ENCODE measurements at places on chromosomes 3 and 15.

GRCh38 chr3:114498539-114499370, 204.9 kb downstream of the TIGIT start:
- DNase-seq, result no peak

DNA sequence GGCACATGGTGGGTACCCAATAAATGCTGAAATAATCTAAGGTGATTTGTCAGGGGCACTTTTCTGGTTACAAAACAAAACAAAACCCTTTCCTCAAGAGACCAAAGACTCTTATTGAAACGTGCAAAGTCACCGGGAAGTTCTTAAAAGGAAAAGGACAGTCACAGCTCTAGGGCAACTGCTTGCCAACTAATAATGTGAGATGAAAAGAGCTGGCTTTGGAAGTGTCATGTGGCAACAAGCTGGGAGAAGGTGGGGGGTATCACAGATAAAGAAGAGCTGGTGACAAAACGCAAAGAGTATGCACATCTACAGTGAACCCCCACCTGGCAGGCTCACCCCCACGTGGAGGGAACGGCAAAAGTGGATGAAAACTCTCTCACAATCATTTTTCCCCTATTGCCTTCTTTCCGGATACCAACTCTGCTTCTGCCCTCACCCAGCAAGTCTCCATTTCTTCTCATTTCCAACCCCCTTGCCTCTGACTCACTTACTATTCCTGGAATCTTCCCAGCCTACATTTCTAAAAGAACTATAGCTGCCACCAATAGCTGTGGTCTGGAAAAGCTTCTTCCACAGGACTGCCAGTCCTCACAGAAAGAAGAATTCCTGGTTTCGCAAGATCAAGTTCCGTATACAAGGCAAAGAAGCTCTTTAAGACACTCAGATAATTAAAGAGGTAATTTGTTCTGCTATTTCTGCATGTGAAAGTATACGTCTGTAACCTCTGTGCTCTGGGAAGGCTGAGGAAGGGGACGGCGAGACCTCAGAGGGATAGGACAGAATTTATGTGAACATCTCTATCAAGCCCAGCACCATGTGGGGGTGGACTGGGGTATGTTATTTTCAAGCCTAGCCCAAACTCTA, 21.8 kb upstream of the ANPEP start:
- DNase-seq, result peak; percentile 73

- peak; percentile 14 for DNase-seq
Measured at GRCh38 chr3:103218146-103218545, 783.3 kb downstream of the ZPLD1 start.

GRCh38 chr3:195760345-195761122, 39.8 kb downstream of the MUC20 start:
- DNase-seq, result no peak

DNA sequence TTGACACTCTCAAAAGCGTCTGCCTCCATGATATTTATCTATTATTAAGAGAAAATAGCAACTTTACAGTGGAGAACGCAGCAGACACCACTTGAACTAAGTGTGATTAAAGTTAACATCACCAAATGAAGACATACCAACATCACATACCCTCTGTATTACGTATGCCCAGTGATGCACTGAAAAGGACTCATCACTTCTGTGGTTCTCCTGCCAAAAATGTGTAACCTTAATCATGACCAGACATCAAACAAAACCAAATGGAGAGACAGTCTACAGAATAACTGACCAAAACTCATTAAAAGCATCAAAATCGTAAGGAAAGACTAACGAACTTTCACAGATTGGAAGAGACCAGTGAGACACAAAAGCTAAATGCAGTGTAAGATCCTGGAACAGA, 103.2 kb downstream of the PPP2R3A start:
- DNase-seq, result no peak

DNA sequence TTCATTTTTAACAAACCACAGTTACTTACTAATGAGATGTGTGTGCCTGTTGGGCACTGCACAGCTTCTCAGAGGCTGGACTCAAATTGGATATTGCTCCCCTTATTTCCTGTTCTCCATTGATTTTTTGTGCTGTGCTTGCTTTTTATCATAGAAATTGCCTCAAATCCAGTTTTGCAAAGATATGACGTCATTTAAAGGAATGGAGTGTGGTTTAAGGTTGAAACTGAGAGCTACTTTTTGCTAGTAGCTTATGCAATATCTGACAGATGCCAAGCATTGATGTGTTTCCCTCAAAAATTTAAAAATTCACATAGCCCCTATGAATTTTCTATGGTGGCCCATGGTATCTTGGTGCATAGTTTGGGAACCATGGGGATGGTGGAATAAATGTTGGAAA, 67.7 kb upstream of the ROPN1 start:
- no peak for DNase-seq

DNA sequence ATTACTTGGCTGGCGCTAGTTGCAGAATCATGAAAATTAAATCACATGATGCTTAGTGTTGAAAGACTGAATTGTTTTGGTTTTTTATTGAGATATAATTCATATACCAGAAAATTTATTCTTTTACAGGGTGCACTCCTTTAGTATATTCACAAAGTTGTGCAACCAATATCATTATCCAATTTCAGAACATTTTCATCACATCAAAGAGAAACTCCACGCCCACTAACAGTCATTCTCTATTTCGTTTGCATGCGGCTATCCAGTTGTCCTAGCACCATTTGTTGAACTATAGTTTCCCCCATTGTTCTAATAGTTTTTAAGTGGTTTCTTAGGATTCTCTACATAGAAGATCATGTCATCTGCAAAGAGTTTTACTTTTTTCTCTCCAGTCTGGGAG, 3.7 kb downstream of the EHD4 start:
- DNase-seq, result peak; percentile 84

DNA sequence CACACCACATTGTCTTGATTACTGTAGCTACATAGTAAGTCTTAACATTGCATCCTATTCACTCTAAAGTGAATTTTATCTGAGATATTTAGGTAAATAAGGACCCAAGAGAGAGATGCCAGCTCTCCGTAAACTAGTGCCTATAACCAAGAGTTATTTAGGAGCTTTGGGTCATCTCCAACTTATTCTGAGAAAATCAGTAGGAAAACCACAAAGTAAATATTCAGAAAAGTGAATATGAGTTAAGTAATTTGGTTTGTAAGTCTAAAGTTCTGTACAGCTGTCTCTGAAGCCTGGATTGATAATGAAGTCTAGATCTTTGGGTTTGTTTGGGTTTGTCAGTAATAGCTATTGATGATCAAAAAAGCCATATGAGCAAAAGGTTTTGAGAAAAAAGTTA, 120.0 kb downstream of the FNDC3B start:
- no peak for DNase-seq

- DNase-seq, result no peak
Measured at GRCh38 chr3:3355442-3355841, 176.0 kb upstream of the CRBN start.

- DNase-seq, result no peak
Measured at GRCh38 chr15:98120561-98120960, 160.1 kb downstream of the ARRDC4 start.

DNA sequence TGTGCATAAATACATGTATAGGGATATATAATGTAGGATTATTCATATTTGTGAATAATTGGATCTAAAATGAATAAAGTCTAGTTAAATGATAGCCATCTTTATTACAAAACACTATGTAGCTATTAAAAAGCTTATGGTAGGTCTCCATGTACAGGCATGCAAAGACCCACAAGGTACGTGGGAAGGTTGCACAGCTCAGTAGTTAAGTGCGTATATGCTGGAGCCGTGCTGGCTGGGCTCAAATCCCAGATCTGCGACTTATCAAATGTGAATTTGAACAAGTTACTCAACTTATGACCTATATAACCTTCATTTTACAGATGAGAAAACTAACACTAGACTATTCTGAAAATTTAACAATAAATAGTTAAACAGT, 100.6 kb downstream of the MYH15 start:
- DNase-seq, result no peak

GRCh38 chr3:123405936-123406510, 42.9 kb downstream of the ADCY5 start:
- no peak for DNase-seq

- no peak for DNase-seq
Measured at GRCh38 chr3:67995206-67995605, 340.8 kb upstream of the SUCLG2 start.

GRCh38 chr15:70112074-70112395, 14.3 kb upstream of the TLE3 start:
- no peak for DNase-seq

DNA sequence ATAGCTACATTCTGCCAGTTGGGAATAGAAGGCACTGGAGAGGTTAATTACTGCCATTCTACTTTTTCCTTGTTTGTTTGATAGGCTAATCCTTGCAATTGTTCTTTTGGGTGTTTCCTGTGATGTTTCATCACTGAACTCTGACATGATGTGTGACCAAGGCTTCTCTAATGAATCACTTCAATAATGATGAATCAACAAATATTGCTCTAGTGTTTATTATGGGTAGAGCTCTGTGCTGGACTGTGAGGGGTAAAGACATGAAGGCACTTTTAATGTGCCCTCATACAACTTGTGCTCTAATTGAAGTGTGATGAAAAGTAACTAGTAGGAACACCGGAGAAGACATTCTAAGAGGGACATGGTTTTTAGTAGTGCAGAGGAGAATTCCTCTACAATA, 233.6 kb downstream of the WDR72 start:
- no peak for DNase-seq

- DNase-seq, result no peak
Measured at GRCh38 chr3:10515884-10516495, 10.6 kb upstream of the ATP2B2 start.

DNA sequence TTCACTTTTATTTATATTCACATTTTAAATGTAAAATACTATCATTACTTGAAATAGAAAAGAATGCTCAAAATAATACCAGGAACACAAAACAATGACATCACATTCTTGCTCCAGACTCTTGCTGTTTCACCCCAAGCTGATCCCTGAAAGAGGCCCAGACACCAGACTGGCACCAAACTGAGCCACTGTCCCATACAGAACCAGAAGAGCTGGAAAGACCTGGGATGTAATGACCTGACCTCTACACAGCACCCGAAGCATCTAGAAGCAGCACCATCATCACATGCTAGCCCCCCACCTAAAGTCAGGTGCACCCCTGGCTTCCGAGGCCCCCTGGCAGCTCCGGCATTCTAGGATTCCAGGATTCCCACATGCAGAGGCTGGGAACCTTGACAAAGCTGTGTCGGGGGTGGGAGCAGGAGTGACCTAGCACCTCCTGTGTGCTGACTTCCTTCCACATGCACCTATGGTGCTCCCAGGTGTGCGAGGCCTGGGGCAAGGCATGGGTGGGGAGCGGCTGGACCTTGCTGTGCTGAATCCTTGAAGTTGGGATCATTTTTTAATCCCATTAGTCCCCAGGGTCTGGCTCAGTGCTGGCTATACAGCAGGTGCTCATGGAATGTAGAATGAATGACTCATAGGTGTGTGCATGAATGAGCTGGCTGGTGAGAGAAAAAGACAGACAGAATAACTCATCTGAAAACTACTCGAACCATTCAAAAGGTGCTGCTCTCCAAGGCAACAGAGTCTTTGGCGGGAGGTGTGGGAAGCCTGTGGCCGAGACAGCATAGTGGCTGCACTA, 144.7 kb upstream of the IQSEC1 start:
- DNase-seq, result no peak

DNA sequence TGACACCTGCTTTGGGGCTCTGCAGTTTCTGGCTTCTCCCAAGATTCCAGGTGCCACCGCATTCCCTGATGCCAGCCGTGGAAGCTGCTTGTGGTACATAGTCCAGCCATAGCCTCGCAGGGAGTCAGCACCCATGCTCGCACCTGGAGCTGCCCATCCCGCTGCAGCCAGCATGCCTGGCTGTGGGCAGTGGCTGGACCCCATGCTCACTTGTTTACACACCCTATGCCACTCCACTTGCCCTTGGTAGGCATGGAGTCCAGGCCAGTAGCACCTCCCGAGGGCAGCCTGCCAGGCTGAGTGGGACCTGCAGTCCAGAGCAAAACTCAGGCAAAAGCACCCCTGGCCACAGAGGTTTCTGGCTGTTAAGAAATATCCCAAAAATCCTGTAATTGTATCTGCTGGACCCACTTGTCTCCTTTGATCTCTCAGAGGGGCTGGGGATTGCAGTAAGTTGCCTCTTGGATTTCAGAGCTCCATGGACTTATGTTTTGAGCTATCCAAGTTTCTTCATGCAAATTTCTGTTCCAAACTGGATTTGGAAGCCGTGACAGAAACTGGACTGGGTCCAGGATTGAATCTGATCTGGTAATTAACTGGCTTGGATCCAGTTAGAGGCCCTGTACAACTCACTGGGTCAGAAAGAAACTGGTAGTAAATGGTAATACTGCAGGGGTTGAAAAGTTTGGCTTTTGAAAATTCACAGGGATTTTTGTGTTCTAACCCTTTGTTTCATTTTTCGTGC, 149.3 kb downstream of the FMN1 start:
- DNase-seq, result no peak

DNA sequence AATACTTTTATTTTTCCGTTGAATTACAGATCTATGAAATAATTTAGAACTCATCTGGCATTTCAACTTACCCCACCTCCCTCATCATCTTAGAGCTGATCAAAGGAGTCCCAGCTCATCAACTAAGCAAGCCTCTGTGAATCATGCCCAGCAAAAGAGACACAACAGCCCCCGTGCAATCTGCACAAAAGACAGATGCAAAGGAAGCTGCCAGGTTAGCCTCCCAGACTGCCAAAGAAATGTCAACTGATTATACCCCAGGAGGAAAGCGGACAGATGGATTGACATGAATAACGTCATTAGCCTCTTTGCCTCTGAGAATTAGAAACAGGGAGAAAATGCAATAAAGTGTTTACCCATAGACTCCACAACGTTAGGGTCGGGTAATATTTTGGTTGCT, 75.0 kb downstream of the GABRB3 start:
- no peak for DNase-seq

DNA sequence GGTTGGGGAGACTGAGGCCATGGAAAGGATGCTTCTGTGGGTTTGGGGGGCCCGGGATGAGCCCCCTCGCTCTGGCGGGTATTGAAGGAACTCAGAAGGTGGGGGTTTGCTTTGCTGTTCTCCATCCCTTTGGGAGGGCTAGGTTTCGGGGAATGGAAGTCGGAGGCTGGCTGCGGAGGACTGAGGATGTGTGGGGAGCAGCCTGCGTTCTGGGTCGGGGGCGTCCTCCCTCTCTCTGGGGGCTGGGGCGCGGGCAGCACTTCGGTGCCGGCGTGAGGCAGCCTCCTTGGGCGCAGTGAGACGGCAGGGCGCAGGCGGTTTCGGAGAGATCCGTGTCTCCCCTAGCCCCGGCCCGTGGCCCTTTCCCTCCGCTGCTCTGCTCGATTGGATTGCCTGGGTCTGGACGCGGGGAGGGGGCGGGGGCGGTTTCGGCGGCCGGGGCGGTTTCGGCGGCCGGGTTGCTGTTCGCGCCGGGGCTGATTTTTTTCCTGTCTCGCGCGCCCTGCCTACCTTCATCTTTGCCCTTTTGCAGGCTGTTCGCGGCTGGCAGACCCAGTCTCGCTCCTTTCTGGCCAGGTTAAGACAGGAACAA, 1.4 kb downstream of the PTPRG start:
- DNase-seq, result no peak
